PC-9 (cell line): ENCODE measurements at places on chromosomes 1 and 21. TPM values are rescaled to one million over a fixed set of nuclear protein-coding genes. Genes with fewer than 3 reads are reported as not detected.

Gene TMCO4
- 22.6 and 22.7 TPM in 2 replicates for total RNA-seq

Gene RAB25
- 129 and 194 TPM in 2 replicates for total RNA-seq

Gene SELE
- total RNA-seq, result not detected in 2 replicates

Gene EFCAB7
- 7.7 and 11.2 TPM in 2 replicates for total RNA-seq

Gene CLIC6
- not detected in 2 replicates for total RNA-seq

Gene RAB13
- 69.9 and 73.6 TPM in 2 replicates for total RNA-seq

Gene LAMC1
- 95.5 and 121 TPM in 2 replicates for total RNA-seq

Gene KLHDC7A
- total RNA-seq, result 0.20 TPM in 1 of 2 replicates, not detected in the other

Gene NTMT2
- not detected in 2 replicates for total RNA-seq

Gene KCNAB2
- 19.6 and 21.4 TPM in 2 replicates for total RNA-seq

Gene VASH2
- total RNA-seq, result 0.55 TPM in 1 of 2 replicates, not detected in the other

Gene ASPM
- total RNA-seq, result 38.6 and 57.6 TPM in 2 replicates

Gene PLA2G5
- not detected in 2 replicates for total RNA-seq

Gene COPA
- 146 and 147 TPM in 2 replicates for total RNA-seq

Gene BSND
- total RNA-seq, result 0.09 TPM in 1 of 2 replicates, not detected in the other

- DNase-seq, result no peak
These were observed 28.7 kb downstream of the HYI start for GRCh38 chr1:43425045-43425444.

- DNase-seq, result no peak
These were observed 1.7 kb downstream of the DR1 start for GRCh38 chr1:93347334-93347899.

GRCh38 chr1:37096523-37096922, 62.2 kb upstream of the GRIK3 start:
- no peak for DNase-seq

GRCh38 chr1:206912445-206913095, 9.2 kb downstream of the FCMR start:
- peak; percentile 65 for DNase-seq

- DNase-seq, result no peak
These were observed 162.2 kb upstream of the KCNK2 start for GRCh38 chr1:214920337-214920736.

- no peak for DNase-seq
These were observed 309.4 kb downstream of the NFIA start for GRCh38 chr1:61391730-61392129.

- no peak for DNase-seq
These were observed 577.5 kb downstream of the USP25 start for GRCh38 chr21:16307256-16307655.

DNA sequence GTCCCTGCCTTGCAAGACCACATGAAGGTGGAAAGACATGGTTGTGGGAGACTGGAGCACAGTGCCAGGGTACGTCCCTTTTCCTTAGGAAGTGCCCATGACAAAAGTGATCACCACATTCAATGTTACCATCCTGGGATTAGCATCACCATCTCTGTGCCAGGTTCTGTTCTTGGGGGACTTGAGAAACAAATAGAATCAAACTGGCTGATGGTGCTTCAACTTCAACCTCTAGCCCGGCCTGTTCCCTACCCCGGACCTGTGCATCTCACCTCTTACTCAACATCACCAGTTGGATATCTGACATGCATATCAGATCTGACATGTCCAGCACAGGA, 153.3 kb downstream of the GRIK3 start:
- no peak for DNase-seq

DNA sequence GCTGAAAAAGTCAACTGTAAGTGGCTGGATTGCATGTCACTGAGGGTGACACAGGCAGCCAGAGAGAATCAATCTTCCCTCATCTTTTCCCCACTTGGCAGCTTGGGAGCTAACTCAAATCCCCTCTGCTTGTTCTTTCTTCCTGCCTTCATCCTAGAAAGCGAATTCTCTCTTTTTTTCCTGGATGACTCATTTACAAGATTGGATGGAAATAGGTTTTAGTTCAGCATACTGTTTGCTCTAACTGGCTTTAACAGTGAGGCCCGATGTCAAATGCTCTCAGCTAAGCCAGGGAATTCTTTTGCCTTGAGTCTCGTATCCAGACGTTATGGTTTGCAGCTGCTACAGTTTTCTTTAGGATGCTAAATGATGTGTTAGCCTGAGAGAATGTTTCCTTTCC, 72.7 kb downstream of the HUNK start:
- no peak for DNase-seq

GRCh38 chr21:31795992-31796391, 64.1 kb upstream of the SCAF4 start:
- no peak for DNase-seq

DNA sequence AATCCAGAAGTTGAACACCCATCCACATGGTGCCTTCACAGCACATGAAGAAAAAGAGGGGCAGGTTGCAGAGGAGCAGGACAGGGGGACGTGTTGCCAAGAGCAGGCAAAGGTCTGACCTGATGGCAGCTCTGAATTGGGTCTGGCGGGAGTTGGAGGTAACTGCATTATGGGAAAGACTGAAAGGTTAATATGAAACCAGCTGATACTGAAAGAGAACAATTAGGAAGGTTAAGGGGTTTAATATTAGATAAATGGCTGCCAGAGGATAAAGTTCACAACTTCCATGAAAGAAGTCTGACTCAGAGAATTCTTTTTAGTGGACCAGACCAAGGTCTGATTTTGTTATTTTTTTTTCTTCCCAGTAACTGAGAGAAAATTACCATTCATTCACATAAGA, 76.1 kb downstream of the CD58 start:
- no peak for DNase-seq

DNA sequence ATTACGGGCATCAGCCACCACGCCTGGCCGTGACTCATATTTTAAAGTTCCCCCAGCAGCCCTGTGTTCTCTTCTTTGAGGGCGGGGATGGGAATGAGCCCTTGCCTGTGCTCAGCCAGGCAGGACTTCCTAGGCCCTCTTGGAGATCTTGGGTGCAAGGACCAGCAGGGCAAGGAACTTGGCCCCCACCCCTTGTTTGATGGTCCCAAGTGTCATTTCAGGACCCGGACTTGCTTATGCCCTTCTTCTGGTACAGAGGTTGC, 9.3 kb downstream of the RASSF5 start:
- no peak for DNase-seq

DNA sequence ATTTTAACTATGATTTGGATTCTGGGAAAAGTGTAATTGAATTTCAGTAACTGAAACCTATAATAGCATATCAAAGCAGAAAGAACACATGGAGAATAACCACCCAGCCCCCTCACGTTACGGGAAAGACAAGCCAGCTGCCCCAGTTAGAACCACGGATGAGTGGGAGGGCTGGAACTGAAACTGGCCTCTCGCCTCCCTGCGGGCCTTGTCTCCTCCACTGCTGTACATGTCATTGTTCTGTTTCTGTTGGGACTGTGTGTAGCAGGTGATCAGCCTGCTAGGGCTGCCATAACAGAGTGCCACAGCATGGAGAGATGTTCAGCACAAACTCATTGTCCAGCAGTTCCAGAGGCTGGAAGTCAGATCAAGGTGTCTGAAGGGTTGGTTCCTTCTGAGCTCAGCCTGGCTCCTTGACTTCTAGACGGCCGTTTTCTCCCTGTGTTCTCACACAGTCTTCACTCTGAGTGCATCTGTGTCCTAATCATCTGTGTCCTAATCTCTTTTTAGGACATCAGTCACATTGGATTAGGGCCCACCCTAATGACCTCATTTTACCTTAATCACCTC, 52.4 kb downstream of the MAP3K21 start:
- DNase-seq, result no peak

GRCh38 chr1:148160048-148160342, 7.9 kb upstream of the NBPF11 start:
- no peak for DNase-seq

- DNase-seq, result no peak
These were observed 573 bp downstream of the KLHL21 start for GRCh38 chr1:6601923-6602668.

- no peak for DNase-seq
These were observed 2.3 kb downstream of the PIK3R3 start for GRCh38 chr1:46130121-46130520.

GRCh38 chr1:78237364-78237916, 191.7 kb downstream of the GIPC2 start:
- peak; percentile 97 for DNase-seq

DNA sequence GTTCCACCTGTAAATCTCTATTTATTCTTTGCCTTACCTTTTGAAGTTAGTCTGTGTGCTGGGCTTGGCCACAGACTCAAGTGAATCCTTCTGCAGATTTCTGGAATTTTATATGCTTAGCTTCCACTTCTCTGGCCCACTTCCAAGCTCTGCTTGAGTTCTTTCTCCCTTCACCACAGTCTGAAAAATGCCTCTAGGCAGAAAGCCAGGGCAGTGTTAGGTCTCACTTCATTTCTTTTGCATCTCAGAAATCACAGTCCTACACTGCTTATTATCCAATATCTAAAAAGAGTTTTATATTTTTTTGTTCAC, 48.9 kb downstream of the INKA2 start:
- no peak for DNase-seq

DNA sequence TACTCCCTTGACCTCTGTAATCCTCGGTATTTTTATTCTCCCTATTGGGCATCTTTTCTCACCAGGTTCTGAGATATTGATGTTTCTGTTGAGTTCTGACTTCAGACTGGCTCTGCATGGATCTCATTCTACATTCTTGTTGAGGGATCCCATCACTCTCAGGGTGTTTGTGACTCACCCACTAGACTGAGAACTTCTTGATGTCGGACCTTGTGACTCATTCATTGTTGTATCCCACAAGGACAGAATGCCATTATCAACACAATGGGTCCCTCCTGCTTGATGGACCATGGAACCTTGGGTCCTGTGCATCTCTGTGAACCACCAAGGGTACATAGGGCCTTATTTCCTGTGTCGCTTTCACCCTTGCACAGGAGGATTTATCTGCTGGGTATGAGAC, 174.1 kb downstream of the PBX1 start:
- DNase-seq, result peak; percentile 48
